ENCODE measurements at places on chromosomes 7 and 10.

- no peak for DNase-seq
Measured at GRCh38 chr10:71531485-71532446, 135.0 kb downstream of the CDH23 start.

DNA sequence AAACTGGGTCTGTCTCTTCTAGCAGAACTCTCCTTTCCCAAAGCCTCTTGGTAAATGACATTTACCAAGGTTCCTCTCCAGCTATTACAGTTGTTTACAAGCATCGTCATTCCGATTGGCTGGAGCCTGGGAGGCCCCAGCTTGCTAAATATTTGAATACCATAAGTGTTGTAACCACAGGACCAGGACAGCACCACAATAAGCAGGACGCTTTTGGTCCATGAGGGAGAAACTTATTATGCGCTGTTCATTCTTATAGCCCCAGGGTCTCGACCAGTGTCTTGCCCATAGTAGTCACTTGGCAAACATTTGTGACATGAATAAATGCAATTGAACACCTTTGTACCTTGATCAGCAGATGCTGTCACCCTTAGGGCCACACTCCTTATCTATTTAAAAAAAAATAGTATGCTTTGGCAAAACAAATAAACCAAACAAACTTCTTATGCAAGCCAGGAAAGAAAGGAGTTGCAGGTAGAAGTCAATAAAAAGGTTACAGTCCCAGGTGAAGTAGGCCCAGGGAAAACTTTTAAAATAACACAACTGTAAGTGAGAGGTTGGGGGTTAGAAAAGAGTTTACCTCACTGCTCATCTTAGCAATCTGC is 32.8 kb downstream of the NRAP start:
- DNase-seq: no peak

GRCh38 chr7:6121141-6121540 is 90.0 kb downstream of the ANKRD61 start:
- DNase-seq: no peak

GRCh38 chr7:15837306-15837950 is 150.9 kb upstream of the MEOX2 start:
- no peak for DNase-seq

- DNase-seq: no peak
Measured at GRCh38 chr10:98405422-98405821, 9.6 kb downstream of the PYROXD2 start.

DNA sequence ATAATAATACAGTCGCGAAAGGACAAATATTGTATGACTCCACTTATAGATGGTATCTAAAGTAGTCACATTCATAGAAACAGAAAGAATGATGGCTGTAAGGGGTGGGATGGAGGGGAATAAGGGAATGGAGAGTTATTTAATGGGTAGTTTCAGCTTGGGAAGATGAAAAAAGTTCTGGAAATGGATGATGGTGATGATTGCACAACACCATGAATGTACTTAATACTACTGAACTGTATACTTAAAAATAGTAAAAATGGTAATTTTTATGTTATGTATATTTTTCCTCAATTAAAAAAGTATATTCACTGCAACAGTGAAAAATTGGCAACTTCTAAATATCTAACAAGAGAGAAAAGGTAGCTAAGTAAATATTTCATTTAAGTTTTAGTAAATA is 265.8 kb downstream of the EXOC4 start:
- no peak for DNase-seq

DNA sequence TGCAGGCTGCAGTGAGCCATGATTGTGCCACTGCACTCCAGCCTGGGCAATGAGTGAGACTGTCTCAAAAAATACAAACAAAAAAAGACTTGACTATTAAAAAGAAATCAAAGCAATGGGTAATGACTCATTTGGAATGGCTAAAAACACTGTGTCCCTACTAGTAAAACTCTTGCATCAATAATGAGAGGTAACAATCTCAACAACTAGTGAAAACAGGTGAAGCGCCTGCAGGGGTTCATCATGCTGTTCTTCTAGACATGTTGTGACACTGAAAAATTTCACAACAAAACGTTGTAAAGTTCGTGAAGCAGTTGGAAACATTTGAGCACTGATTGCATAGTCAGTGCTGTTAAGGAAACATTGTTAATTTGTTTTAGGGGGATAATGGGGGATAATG is 26.9 kb upstream of the SLC29A4 start:
- DNase-seq: no peak

GRCh38 chr7:152480664-152481063 is 44.9 kb upstream of the KMT2C start:
- DNase-seq: no peak

- DNase-seq: no peak
Measured at GRCh38 chr7:155365146-155365874, 67.6 kb downstream of the INSIG1 start.

GRCh38 chr7:21108182-21108581 is 319.7 kb upstream of the SP4 start:
- no peak for DNase-seq

Measured in activated T-helper 1 cell treated with anti-CD3 and anti-CD28 coated beads, Interleukin-2, amount 50 U/mL, for 16 hours (primary cell).